Activated naive CD8-positive, alpha-beta T cell treated with anti-CD3 and anti-CD28 coated beads for 36 hours (primary cell): ENCODE measurements at places on chromosomes 5 and 9.

- H3K36me3 ChIP-seq = no peaks in the 10 kb centered on the region
- H3K27me3 ChIP-seq = peaks cover 25% of the 10 kb centered on the region
- H3K4me1 ChIP-seq = no peaks in the 10 kb centered on the region
- no peak for DNase-seq
These were observed 295.6 kb downstream of the PDE4D start for GRCh38 chr5:59597690-59598546.

DNA sequence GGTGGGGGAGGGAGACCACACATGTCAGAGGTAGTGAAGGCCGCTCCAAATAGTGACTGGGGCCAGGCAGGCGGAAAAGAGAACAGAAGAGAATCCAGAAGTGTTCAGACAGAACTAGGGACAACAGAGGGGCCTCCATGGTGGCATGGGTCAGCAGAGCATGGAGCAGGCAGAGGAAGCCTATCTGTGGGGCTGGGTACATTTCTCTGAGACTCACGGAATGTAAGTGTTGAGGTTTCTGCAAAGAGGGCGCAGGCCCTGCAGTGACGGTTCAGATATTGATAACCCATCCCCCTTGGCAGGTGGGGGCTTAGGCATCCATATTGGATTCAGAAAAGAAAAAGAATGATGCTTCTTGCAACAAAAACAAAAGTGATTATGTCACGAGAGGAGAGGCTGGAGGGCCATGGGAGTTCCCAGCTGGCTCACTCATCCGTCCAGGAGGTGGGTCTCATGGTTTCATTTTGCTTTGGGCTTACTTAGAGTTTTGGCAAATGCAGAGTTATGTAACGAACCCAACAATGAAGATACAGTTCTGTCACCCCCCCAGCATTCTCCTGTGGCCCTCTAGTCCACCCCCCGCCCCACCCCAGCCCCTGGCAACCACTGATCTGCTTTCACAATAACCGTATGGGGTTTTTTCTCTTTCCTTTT lies 5.4 kb upstream of the RMND5B start:
- no peak for DNase-seq
- no peaks in the 10 kb centered on the region for H3K27me3 ChIP-seq
- peaks cover 27% of the 10 kb centered on the region for H3K4me1 ChIP-seq

DNA sequence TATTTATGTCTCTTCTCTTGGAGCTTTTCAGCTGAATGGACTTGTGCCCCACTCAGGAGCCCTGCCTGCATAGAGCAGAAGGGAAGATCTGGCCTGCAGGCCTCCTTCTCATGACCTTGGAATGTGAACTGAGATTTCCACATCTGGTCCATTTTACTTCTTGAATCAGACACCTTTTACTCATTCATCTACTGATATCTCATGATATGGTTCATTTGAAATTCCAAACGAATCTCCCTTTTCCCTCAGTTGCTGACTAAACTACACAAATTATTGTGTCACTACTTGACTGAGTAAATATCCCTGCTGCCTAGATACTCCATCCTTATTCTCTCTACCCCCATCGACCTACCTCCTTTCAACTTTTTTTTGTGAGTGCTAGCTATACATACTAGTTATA lies 138.7 kb downstream of the PLCXD3 start:
- H3K36me3 ChIP-seq = no peaks in the 10 kb centered on the region
- H3K4me1 ChIP-seq = no peaks in the 10 kb centered on the region
- H3K27me3 ChIP-seq = no peaks in the 10 kb centered on the region
- no peak overlapping the region for H3K27ac ChIP-seq
- H3K4me3 ChIP-seq = no peak overlapping the region

- no peaks in the 10 kb centered on the region for H3K36me3 ChIP-seq
- H3K4me3 ChIP-seq = no peak overlapping the region
These were observed 8.3 kb downstream of the HDHD3 start for GRCh38 chr9:113368348-113368981.

DNA sequence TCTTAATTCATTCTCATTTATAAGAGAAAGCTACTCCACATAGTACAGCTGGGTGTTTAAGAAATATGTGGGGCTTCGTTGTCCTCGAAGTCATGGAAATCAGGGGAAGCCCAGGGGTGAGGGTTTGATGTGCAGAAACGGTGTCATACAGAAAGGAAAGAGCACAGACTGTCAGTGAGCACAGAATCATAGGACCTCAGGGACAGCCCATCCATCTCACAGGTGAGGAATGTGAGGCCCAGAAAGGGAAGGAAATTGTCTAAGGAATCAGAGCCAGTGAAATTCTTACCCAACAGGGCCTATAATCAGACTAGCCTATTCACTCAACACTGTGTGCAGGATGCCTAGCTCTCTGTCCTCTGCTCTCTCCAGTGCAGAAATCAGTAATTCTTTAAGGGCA lies 535.6 kb downstream of the SPOCK1 start:
- no peaks in the 10 kb centered on the region for H3K36me3 ChIP-seq
- H3K27ac ChIP-seq = no peak overlapping the region
- H3K4me3 ChIP-seq = no peak overlapping the region
- no peaks in the 10 kb centered on the region for H3K4me1 ChIP-seq

GRCh38 chr5:24059006-24059405 lies 551.6 kb downstream of the PRDM9 start:
- H3K27me3 ChIP-seq = no peaks in the 10 kb centered on the region
- no peak for DNase-seq
- H3K36me3 ChIP-seq = no peaks in the 10 kb centered on the region
- H3K4me3 ChIP-seq = no peak overlapping the region
- H3K4me1 ChIP-seq = no peaks in the 10 kb centered on the region

DNA sequence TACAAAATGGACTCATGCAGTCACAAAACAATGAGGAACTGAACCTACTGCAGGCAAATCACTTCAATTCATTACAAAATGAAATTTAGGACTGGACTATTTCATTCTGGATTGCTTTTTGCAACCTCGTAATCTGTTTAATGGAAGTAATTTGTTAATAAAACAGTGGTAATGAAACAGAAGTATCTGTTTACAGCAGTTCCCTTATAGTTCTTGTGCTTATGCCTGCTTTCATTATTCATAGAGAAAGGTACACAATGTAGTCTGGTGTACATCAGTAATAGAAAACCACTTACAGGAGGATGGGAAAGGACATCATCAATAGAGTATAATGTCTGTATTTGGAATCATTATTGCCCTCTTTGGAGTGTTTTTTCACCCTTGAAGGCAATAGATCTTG lies 389.2 kb upstream of the NUDT12 start:
- H3K4me1 ChIP-seq = no peaks in the 10 kb centered on the region
- no peak overlapping the region for H3K4me3 ChIP-seq
- DNase-seq = no peak
- H3K36me3 ChIP-seq = no peaks in the 10 kb centered on the region
- H3K27ac ChIP-seq = no peak overlapping the region
- no peaks in the 10 kb centered on the region for H3K27me3 ChIP-seq

GRCh38 chr9:105690742-105691141 lies 3.6 kb upstream of the TMEM38B start:
- H3K27ac ChIP-seq = no peak overlapping the region
- H3K4me1 ChIP-seq = peaks cover 17% of the 10 kb centered on the region
- no peaks in the 10 kb centered on the region for H3K36me3 ChIP-seq
- no peak overlapping the region for H3K4me3 ChIP-seq
- H3K27me3 ChIP-seq = peaks cover 35% of the 10 kb centered on the region
- no peak for DNase-seq

GRCh38 chr5:151868451-151868850 lies 56.2 kb downstream of the GLRA1 start:
- DNase-seq = no peak
- H3K27ac ChIP-seq = no peak overlapping the region

- no peaks in the 10 kb centered on the region for H3K36me3 ChIP-seq
- H3K4me1 ChIP-seq = no peaks in the 10 kb centered on the region
- H3K4me3 ChIP-seq = no peak overlapping the region
- DNase-seq = no peak
These were observed 35.1 kb upstream of the KCNIP1 start for GRCh38 chr5:170468633-170469285.

- no peaks in the 10 kb centered on the region for H3K27me3 ChIP-seq
- H3K4me3 ChIP-seq = no peak overlapping the region
- no peaks in the 10 kb centered on the region for H3K36me3 ChIP-seq
- H3K27ac ChIP-seq = no peak overlapping the region
- no peak for DNase-seq
These were observed 251.8 kb downstream of the NNT start for GRCh38 chr5:43854697-43855292.

DNA sequence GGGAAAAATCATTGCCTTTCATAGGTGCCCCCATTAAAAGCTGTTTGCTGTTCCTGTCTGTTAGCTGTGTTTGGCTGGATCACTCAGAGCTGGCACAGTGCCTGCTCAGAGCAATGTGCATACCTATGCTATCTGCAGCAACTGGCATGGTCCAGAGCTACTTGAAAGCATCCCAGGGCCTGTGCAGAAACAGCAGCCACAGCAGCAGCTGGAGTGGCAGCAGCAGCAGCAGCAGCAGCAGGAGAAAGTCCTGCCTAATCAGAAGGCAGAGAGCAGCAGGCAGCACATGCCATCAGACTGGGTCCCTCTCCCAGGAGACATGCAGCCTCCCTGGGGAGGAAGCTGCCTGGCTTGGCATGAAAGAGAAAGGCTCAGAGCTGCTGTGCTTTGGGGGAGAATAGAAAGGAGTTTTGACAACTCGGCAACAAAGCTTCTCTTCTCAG lies 243.8 kb upstream of the WWC1 start:
- DNase-seq = no peak
- H3K27ac ChIP-seq = no peak overlapping the region
- H3K36me3 ChIP-seq = no peaks in the 10 kb centered on the region
- no peaks in the 10 kb centered on the region for H3K27me3 ChIP-seq
- H3K4me3 ChIP-seq = no peak overlapping the region

DNA sequence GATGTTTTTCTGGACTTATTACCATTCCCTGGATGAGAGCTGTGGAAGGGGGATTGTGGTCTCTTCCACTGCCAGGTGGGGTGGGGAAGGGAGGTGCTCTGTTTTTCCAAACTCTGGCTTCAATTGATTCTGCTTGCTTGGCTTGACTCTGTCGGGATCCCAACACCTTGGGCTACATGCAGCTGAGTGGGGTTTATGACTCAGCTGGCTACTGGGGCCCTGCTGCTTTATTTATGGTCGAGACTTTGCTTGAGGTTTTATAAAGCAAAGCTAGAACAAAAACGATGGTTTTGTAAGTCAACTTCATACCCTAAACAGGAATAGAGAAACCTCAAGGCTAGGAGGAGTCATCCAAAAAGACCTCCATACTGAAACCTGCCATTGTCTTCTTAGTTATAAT lies 76.3 kb downstream of the AOPEP start:
- H3K36me3 ChIP-seq = peaks cover 42% of the 10 kb centered on the region
- peaks cover 29% of the 10 kb centered on the region for H3K4me1 ChIP-seq
- no peaks in the 10 kb centered on the region for H3K27me3 ChIP-seq

DNA sequence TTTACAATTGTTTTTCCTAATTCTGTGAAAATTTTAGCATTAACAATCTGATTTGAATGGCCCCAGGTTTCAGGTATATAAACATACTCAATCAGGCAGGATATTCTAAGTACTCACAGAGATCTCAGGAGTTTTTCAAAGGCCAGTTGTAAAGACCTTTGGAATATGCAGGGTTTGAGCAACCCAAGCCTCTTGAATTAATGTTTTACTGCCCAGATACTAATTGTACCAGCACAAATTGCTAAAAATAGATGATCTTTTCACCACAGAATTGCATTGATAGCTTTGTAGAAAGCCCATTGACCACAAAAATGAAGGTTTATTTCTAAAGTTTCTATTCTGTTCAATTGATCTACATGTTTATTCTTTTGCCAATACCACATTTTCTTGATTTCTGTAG lies 186.5 kb downstream of the OSTF1 start:
- H3K4me1 ChIP-seq = no peaks in the 10 kb centered on the region
- DNase-seq = no peak
- no peaks in the 10 kb centered on the region for H3K27me3 ChIP-seq
- peaks cover 5% of the 10 kb centered on the region for H3K36me3 ChIP-seq
- H3K4me3 ChIP-seq = no peak overlapping the region

DNA sequence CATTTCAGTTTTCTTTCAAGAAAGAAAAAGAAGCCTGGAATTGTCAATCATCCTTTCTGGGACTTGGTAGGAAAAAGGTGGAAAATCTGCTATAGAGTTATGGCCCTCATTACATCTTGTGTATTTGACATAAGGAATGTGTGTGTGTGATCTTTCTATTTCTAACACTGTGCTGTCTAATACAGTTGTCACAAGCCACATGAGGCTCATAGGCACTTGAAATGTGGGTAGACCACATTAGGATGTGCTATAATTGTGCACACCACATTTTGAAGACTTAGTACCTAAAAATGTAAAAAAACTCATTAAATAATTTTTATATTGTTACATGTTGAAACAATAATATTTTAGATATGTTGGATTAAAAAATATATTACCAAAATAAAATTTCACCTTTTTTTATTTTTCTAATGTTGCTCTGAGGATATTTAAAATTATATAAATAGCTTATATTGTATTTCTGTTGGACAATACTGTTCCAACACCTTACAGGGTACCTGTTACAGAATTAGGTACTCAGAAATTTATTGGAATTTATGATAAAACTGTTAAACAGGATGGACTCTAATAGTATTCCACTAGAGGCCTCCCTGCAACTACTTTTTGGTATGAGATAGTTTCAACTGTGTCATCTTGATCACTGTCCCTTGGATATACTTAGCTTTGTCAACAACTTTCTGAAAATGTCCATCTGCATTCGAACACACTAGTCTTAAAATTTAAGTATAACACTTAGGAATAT lies 18.4 kb downstream of the MSANTD3 start:
- H3K27ac ChIP-seq = no peak overlapping the region
- no peak for DNase-seq
- H3K4me3 ChIP-seq = no peak overlapping the region
- no peaks in the 10 kb centered on the region for H3K27me3 ChIP-seq
- H3K4me1 ChIP-seq = peaks cover 7% of the 10 kb centered on the region
- peaks cover 3% of the 10 kb centered on the region for H3K36me3 ChIP-seq

GRCh38 chr9:69324549-69325401 lies at the start of gene ENTREP1:
ENTREP1 (plus strand) TSS chr9:69325215; CDS start chr9:69325310, 95 bp downstream.
- no peaks in the 10 kb centered on the region for H3K4me1 ChIP-seq
- H3K27ac ChIP-seq = no peak within 1 kb of the TSS
- peaks cover 61% of the 10 kb centered on the region for H3K27me3 ChIP-seq
- H3K36me3 ChIP-seq = no peaks in the 10 kb centered on the region
- H3K4me3 ChIP-seq = no peak within 1 kb of the TSS
- no peak for DNase-seq

GRCh38 chr5:27124590-27124989 lies 86.2 kb upstream of the CDH9 start:
- no peaks in the 10 kb centered on the region for H3K4me1 ChIP-seq
- no peak overlapping the region for H3K27ac ChIP-seq
- DNase-seq = no peak

DNA sequence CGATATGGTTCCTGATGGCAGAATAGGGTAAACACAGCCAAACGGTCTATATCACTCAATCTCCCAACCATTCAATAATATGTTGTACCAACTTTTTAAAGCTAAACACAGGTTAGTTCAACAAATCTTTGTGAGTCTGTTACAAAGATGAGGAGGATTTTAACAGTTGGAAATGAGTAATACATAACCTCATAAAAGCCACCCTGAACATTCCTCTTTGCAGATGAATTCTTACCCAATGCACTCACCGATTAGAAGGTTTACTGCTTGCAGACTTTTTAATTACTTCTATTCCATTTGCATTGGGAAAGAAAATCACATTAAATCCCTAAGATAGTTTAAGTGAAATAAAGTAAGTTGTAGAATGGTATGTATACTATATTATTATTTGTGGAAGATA lies 23.3 kb upstream of the TRMT10B start:
- no peak overlapping the region for H3K4me3 ChIP-seq
- no peaks in the 10 kb centered on the region for H3K27me3 ChIP-seq
- no peaks in the 10 kb centered on the region for H3K4me1 ChIP-seq

GRCh38 chr5:11483630-11484029 lies 420.6 kb downstream of the CTNND2 start:
- H3K4me1 ChIP-seq = no peaks in the 10 kb centered on the region

- H3K27ac ChIP-seq = peak overlapping the region; percentile 34
- peak; percentile 14 for DNase-seq
- H3K36me3 ChIP-seq = no peaks in the 10 kb centered on the region
These were observed 177.2 kb downstream of the GADD45G start for GRCh38 chr9:89781838-89782540.
